ENCODE measurements at places on chromosomes 11 and 22. TPM values are rescaled to one million over a fixed set of nuclear protein-coding genes. Genes with fewer than 3 reads are reported as not detected.

The DGCR6 gene
- total RNA-seq, result 5.2 TPM

The KCNQ1OT1 gene
- total RNA-seq, result 2.3 TPM

The ARHGAP20 gene
- not detected for total RNA-seq

DNA sequence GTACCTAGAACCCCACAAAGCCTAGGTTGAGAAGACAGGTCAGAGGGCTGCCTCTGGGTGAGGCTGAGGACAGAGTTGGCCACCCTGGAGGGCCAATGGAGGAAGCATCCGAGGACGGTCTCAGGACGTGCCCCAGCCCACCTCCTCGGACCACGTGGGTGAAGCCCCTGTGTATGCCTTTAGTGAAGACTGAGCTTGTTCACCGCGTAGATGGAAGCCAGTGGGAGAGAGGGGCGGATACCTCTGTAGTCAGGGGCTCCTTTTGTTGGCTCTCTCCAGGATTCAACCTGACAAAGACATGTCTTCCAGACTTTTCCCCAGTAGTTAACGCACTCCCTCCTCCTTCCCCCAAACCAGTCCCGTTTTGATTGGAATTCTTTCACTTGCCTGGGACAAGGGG lies 110.7 kb downstream of the ZBTB16 start:
- DNase-seq, result peak; percentile 74

GRCh38 chr11:112844517-112844916 lies 116.7 kb upstream of the NCAM1 start:
- peak; percentile 66 for DNase-seq

DNA sequence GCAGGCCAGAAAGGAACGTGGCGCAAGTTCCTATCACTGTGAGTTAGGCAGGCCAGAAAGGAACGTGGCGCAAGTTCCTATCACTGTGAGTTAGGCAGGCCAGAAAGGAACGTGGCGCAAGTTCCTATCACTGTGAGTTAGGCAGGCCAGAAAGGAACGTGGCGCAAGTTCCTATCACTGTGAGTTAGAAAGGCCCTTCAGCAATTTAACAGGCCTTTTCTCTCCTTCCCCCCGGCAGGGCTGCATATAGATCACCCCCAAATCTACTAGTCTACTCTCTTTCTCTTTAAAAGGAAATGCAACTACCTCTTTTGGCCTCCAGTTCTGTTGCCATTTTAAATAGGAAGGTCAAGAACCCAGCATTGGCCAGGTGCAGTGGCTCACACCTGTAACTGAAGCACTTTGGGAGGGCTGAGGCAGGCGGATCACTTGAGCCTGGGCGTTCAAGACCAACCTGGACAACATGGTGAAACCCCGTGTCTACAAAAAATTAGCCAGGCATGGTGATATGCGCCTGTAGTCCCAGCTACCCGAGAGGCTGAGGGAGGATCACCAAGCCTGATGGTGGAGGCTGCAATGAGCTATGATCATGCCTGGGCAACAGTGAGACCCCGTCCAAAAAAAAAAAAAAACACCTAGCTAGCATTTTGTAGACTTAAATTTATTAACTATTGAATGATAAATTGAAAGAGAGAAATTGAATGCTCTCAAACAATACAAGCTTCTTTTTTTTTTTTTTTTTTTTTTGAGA lies 14.9 kb downstream of the FAM118B start:
- no peak for DNase-seq

GRCh38 chr22:40659166-40659565 lies 20.1 kb upstream of the MCHR1 start:
- DNase-seq, result no peak

- DNase-seq, result peak; percentile 88
Measured at GRCh38 chr11:13210424-13210823, 67.2 kb upstream of the BMAL1 start.

DNA sequence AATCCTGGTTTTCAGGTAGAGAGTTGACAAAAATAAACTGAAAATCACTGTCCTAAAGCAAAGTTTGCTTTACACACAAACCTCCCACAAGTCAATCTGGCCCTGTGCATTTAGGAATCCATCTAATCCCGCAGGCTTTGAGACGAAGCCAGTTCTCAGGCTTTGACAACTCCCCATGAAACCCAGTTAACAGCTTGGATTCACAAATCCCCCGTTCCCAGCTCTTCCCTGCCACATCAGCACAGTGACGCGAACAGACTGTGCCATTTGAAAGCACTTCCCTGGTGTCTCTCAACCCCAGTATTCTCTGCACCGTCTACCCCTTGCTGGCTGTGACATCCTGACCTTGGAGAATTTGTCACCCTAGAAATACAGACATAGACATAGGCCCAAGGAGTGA lies 117.8 kb downstream of the OPCML start:
- DNase-seq, result peak; percentile 63

DNA sequence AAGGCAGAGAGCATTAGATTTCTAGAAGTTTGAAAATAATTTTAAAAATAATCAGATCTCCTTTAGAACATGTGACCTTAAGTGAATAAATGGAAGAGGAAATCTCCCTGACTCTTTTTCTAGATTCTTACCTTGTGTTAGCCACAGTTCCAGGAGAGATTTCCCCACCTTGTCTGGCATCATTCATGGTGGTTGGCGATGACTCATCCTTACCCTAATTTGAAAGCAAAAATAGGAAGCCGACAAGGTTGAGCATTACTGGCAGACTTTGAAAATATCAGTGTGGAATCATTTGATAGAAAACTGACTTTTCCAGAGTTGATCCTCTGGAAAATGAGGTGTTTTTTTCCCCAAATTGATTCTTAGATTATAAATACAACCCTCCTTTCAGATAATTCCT lies 48.1 kb downstream of the CNTN5 start:
- DNase-seq, result no peak

GRCh38 chr11:92880381-92880780 lies 89.1 kb upstream of the MTNR1B start:
- DNase-seq, result no peak

DNA sequence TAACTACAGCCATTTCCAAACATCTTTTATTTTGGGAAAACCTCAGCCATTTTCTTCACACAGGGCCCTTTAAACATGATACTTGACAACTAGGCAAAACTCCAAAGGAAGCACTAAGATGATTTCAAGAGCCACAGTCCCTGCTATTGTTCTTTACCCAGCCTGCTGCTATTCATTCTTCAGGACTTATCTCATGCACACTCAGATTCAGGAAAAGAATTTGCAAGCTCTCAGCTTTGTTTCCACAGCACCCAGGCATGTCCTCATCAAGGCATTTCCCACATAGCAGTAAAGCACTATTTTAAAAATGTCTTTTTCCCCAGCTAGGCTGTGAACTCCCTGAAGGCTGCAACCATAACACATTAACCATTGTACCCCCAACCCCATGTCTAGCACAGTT lies 609.3 kb upstream of the CCDC90B start:
- DNase-seq, result peak; percentile 66

DNA sequence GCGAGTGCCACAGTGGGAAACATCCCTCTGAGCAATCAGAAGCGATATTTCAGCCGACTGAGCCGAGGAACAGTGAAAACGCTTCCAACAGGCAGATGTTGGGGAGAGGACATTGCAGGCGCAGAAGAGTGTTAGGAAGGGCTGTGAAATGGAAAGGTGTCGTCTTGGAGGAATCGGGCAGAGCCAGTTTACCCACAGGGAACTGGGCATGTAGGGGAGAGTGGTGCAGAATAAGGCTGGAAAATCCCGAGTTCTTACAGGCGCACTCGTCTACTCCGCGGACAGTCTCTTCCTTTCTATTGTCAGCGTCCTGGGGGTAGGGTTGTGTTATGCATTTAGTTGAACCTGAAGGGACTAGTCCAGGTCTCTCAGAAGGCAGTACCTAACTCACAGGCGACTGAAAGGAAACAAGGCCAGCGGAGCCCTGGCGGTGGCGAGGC lies 1.1 kb upstream of the APLP2 start:
- peak; percentile 30 for DNase-seq

- DNase-seq, result no peak
Measured at GRCh38 chr11:45663486-45664375, 1.7 kb downstream of the CHST1 start.

GRCh38 chr11:59801981-59802638 lies 8.5 kb downstream of the MRPL16 start:
- DNase-seq, result peak; percentile 41

DNA sequence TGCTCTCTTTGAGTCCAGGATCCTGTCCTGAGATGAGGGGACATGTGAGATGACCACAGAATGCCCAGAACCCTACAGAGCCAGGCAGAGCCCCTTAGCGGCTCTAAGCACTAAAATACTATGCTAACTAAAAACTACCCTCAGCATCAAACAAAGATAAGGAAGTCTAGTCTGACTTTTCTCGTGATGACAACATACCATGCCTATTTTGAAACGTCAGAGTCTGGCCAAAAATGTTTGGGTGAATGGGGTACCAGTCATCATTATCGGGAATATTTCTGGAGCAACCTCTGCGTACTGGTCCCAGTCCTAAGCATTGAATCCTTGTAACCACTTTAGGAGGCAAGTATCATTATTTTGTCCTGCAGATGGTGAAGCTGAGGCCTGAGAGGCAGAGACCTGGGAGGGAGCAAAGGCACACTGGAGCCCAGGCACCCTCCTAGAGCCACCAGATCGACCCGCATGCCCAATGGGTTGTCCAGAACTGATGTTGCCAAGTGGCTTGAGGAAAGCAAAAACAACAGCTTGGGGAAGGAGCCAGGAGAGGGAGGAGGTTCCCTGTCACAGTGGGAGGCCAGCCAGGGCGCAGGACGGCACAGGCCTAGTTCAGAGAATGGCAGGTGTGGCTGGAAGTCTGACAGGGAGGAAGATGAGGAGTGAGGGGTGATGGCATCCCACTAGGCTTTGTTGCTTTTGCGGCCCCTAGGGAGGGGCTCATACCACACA lies 7.2 kb upstream of the OSM start:
- no peak for DNase-seq

Data from neural progenitor cell (in vitro differentiated cells).